ENCODE measurements at places on chromosomes 11 and 22.

DNA sequence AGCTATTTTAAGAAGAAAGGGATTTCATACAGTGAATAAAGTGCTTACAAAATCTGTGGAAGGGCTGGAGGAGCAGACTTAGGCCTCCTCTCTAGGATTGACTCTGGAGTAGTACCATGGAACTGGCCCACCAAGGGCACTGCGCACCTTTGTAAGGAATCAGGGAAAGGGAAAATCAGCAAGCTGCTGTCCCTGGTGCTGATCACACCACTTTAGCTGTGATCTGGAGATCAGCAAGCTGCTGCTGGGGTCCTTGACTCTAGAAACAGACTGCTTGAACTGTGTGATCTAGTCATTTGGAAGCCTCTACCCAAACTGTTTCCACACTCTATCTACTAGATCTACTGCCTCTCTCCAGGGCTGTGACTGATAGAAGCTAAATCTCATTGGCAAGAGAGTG, 18.4 kb upstream of the TECTA start:
- DNase-seq, result no peak

GRCh38 chr22:36904260-36904880, 9.1 kb upstream of the CSF2RB start:
- DNase-seq, result no peak

DNA sequence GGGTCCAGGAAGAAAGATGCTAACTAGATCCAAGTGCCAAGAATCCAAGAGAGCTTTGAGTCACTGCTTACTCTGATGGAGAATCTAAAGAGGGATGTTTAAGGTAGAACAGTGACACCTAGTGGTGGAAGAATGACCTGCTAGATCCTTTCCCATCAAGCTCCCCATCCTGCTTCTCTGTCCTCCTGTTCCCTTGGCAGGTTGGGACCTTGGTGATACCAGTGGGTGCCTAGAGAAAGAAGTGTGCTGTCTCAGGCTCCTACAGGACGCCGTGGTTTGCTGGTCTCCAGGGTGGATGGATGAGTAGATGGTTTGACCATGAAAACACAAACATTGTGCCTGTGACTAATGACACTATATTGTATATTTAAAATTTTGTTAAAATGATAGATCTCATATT, 383.7 kb downstream of the TMEM135 start:
- peak; percentile 83 for DNase-seq

- no peak for DNase-seq
Measured at GRCh38 chr11:112293614-112294013, 33.0 kb upstream of the PLET1 start.

GRCh38 chr22:50445071-50445879, 29.6 kb downstream of the SBF1 start:
- DNase-seq, result peak; percentile 39

DNA sequence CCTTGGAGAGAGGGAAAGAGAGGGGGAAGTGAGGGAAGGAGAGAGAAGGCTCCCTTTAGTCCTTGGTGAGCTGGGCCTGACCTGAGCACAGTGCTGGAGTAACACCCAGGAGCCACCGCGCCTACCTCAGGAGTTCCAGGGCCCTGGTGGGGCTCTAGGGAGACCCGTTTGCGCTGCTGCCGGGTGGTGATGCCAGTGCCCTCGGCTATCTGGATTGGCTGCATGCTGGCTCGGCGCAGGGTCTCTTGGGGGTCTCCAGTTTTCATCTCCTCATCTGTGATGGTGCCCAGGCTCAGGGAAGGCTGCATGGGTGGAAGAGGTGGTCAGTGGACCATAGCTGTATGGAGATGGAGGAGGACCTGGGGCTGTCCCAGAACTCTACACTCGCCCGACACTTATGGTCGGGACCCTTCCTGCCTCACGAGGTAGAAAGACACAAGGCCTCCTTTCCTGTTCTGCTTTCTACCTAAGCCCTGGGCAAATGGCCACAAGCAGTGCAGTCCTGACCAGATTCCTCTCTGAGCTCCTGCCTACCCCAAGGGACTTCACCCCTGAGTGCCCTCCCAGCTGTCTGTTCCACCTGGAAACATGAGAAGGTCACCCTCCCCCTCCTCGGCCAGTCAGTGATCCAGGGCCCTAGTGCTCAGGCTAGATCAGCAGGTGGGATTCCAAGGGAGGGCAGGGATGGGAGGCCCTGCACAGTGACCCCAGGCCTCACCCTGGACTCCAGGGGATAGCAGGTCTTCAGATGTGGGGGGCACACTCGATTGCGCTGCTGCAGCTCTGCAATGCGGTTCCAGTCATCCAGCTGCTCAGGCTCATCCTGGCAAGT, 6.0 kb downstream of the IL18BP start:
- DNase-seq, result no peak

DNA sequence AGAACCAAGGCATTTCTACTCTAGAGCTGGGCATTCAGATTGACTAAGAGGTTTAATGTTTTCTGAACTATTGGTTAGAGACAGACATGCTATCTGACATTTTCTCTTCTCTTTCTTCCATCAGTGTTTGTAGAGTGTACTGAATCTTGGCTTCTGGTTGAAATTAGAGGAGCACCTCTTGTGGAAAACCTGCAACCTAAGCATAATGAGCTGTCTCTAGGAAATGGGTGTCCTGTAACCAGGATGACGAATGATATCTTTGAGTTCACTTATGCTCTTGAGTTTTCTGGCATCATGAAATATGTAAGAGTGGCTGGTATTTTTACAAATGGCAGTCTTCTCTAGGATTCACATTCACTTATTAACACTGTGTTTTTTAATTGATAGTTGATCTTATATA, 19.4 kb downstream of the OOSP4A start:
- no peak for DNase-seq

DNA sequence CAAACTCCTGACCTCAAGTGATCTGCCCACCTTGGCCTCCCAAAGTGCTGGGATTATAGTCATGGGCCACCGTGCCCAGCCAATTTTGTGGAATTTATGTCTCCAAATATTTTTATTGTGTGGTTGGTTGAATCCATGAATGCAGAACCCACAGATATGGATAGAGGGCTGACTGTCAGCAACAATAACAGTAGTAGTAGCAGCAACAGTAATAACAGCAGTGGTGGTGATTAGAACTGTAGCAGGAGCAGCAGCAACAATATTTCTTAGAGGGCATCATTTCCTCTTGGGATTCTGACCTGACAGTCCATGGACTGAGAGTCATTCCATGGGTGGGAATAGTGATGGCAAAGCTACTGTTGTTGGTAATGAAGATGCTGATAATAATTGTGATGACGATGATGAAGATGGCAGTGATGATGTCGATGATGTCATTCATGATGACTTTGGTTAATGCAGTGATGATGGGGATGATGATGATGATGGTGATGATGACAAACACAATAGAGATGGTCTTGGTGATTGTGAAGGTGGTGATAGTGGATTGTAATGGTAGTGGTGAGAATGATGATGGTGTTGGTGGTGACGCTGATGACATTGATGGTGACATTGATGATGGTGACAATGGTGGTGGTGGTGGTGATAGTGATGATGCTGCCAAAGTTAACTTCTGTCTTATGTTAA, 13.9 kb upstream of the CD82 start:
- no peak for DNase-seq

- no peak for DNase-seq
Measured at GRCh38 chr11:84455691-84456090, 1169.5 kb upstream of the CCDC90B start.

DNA sequence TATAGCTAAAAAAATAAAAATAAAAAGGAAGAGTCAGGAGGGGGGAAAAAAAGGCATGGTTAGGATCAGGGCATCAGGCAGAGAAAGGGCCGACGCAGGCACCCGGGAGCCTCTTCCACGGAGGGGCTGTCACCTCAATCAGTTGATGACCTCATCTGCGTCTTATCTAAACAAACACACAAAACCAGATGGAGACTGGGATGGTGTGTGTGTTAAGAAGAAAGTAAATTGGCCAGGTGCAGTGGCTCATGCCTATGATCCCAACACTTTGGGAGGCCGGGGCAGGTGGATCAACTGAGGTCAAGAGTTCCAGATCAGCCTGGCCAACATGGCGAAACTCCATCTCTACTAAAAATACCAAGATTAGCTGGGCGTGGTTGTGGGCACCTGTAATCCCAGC, 63.6 kb downstream of the DHCR7 start:
- DNase-seq, result no peak

All from pons (tissue), 1 donor.